Activated naive CD4-positive, alpha-beta T cell treated with anti-CD3 and anti-CD28 coated beads for 36 hours (primary cell): ENCODE measurements at places on chromosomes 11 and 22. TPM values are rescaled to one million over a fixed set of nuclear protein-coding genes. Genes with fewer than 3 reads are reported as not detected.

GRCh38 chr11:36151933-36152580 lies 137.2 kb downstream of the COMMD9 start:
- H3K27me3 ChIP-seq = peaks cover 22% of the 10 kb centered on the region
- H3K4me3 ChIP-seq = no peak overlapping the region
- H3K27ac ChIP-seq = no peak overlapping the region
- H3K4me1 ChIP-seq = peaks cover 13% of the 10 kb centered on the region
- H3K36me3 ChIP-seq = no peaks in the 10 kb centered on the region
- no peak for DNase-seq

DNA sequence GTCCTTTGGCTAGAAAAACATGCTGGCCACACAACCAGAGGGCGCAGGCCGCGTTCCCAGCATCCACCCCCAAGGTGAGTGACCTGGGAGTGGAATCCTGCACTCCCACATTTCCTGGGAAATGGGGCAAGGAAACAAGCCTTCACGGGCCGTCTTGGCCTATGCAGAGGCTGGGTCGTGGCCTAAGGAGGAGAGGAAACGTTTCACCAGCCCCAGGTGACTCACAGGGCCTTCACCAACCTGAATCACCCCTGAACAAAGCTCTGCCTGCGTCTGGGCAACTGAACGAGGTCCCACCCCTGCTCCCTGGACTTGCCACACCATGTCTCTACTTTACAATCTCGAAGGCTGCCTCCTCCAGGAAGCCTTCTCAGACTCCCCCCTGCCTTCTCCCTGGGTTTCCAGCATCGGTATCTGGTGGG lies 13.2 kb downstream of the MYH9 start:
- no peaks in the 10 kb centered on the region for H3K27me3 ChIP-seq
- peak; percentile 87 for DNase-seq
- H3K36me3 ChIP-seq = peaks cover 61% of the 10 kb centered on the region
- H3K4me3 ChIP-seq = peak overlapping the region; percentile 15

Gene PAK1
- 45.8 TPM for total RNA-seq

Gene MMP12
- not detected for total RNA-seq

Gene ALX4
- total RNA-seq = not detected
